Activated CD4-positive, alpha-beta T cell treated with anti-CD3 and anti-CD28 coated beads for 48 hours (primary cell): ENCODE measurements at places on chromosomes 7 and 10.

- no peak for DNase-seq
Observed at GRCh38 chr10:89215511-89215910, 8.4 kb upstream of the CH25H start.

- no peak for DNase-seq
Observed at GRCh38 chr10:72126184-72126871, 38.0 kb upstream of the SPOCK2 start.

DNA sequence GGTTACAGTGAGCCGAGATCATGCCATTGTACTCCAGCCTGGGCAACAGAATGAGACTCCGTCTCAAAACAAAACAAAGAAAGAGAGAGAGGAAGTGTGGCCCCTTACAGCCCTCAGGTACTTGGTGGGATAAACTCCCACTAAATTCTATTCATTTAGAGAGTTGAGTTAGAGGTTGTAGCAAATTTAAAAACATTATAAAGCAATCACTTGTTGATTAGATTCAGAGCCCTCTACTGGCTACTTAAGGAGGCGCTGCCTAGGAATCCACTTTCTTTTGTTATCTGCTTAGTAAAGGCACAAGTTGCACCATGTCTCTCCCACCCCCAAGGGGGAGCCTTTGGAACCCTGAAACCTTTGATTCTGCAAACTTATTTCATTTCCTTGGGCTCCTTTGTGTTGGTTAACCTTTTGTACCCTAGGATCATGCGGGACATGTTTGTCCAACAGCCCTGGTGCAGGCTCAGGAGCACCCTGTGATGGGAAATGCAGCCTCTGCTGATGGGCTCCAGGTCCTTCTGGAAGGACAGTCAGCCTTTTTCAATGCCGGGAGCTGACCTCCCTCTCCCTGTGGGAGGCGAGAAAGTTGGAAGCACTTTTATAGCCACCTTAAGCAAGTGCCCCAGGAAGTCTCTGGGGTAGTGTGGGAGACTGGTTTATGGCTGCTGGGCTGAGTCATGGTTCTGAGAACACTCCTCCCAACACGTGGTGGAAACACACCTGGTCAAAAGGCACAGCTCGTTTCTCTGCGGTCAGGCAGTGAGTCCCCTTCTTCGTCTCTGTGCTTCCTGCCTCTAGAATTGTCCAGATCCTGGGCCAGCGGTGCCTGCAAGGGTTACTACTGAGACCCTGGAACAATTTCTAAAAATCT is 2.3 kb downstream of the HKDC1 start:
- DNase-seq = peak; percentile 84

DNA sequence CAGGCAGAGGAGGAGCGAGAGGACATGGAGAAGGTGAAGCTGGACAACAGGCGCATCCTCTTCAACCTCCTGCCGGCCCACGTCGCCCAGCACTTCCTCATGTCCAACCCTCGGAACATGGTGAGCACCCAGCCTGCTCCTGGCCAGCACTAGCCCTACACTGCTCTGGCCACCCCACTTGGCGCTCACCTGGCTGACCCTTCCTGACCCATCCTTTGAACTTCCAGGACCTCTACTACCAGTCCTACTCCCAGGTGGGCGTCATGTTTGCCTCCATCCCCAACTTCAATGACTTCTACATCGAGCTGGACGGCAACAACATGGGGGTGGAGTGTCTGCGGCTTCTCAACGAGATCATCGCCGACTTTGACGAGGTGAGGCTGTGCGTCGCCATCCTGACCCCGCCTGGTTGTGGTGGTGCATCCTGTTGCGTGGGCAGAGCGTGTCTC is 129.2 kb downstream of the ADCY1 start:
- no peak for DNase-seq

GRCh38 chr7:32053204-32053603 is 17.0 kb downstream of the PDE1C start:
- DNase-seq = no peak

- no peak for DNase-seq
Observed at GRCh38 chr10:11869219-11869618, 46.1 kb downstream of the PROSER2 start.

DNA sequence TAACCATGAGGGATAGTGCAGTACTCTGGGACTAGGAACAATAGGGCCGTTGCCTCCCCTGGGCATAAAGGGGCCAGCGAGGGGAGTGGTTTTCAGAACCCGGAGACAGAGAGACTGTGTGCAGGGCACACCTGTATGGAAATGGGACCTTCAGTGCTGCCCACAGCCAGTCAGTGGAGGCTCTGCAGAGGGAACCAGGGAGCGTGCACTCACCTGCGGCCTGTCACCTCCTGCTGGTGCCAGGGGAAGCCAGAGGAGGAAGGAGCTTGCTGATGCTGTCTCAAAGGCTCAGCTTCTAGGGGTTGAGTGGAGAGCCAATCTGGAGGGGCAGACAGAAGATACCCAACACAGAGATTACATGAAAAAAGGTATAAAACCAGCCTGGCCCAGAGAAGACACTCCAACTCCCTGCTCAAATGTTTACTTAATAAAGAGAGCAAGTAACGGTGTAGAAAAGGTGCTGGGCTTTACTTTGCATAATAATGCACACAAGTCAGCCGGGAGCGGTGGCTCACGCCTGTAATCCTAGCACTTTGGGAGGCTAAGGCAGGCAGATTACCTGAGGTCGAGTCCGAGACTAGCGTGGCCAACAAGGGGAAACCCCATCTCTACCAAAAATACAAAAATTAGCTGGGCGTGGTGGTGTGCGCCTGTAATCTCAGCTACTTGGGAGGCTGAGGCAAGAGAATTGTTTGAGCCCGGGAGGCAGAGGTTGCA is 35.5 kb upstream of the WAPL start:
- no peak for DNase-seq

GRCh38 chr7:49767719-49768118 is 5.7 kb upstream of the VWC2 start:
- no peak for DNase-seq

DNA sequence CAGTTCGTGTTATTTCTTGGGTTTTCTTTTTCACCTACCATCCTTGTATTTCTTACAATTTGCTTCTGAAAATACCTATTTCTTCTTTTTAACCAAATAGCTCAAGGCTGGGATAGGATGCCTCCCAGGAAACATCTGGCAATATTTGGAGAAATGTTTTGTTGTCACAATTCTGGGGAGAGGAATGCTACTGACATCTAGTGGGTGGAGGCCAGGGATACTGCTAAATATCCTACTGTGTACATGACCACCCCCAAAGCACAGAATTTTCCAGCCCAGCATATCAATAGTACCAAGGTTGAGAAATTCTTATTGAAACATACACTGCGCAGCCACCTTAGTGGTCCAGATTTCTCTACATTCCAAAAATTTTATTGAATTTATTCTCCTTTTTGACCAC is 55.5 kb downstream of the CNTNAP2 start:
- DNase-seq = no peak

- no peak for DNase-seq
Observed at GRCh38 chr7:142614116-142614515, 135.2 kb upstream of the PRSS1 start.

GRCh38 chr7:15652776-15653290 is 33.6 kb downstream of the MEOX2 start:
- DNase-seq = no peak

GRCh38 chr7:81525841-81526240 is 244.0 kb downstream of the HGF start:
- no peak for DNase-seq

GRCh38 chr10:59287587-59288255 is 74.6 kb downstream of the FAM13C start:
- no peak for DNase-seq

DNA sequence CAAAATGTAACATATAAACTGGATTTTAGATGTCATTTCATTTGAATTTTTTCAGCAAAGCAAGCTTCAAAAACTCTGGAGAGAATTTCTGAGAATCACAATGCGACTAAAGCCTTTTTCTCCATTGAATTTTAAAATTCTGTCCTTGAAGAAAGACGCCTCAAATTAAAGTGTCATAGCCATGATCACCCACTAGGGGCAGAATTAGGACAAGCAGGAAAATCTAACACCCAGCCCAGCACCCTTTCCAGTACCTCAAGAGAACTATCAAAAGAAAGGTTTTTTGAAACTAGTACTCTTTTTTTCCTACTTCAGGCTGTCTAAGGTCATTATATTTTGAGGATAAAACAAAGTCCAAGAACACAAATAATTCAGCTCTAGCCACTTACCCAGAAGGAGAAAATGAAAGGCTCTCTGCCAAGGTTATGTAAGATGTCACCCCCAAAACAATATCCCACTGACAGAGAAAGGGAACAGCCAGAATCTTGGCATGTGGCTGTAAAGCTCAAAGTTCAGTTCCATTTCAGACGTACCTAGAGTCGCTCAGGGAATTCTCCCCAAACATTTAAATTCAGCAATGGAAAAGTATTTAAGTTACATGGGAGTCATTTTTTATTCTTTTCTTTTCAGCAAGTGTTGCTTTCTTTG is 299.4 kb downstream of the SNX13 start:
- DNase-seq = peak; percentile 32

DNA sequence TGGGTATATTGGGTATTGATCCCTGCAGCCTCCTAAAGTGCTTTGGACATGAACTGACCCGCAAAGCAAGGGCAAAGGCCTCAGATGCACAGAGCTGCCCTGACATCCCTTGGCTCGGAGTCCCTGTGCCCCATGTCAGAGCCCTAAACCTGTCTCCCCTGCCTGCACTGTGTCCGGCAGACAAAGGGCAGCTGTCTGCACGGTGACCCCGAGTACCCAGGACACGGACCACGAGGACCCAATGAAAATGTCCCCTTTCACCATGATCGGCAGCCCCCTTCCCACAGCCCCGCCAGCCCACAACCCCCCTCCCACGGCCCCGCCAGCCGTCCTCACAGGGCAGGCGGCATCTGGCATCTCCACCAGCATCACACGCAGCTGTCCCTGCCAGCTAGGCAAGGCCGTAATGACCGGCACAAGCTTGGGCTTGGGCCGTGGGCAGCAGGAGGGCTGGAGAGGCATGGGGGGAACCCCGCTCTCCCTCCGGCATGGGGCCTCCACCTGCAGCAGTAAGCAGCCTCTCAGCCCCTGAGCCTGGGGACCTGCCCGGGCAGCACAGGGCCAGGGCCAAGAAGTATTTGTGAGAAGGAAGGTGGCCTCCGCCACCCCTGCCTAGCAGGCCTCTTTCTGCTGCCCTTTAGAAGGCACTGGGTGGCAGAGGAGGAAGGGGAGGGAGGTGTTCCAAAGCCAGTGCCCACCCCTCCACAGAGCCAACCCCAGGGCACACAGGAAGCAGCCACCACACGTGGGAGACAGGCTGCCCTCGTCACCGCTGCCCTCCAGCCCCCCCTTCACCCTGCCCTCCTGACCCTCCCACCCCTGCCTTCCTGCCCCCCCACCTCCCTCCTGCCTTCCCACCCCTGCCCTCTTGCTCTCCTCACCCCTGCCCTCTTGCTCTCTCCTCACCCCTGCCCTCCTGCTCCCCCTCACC is 10.1 kb downstream of the NUDT1 start:
- DNase-seq = no peak
